Heart left ventricle (tissue), 16 donors: ENCODE measurements at places on chromosomes 2 and 18. TPM values are rescaled to one million over a fixed set of nuclear protein-coding genes. Genes with fewer than 3 reads are reported as not detected.

Gene GALNT13
- 0.14 TPM for polyA plus RNA-seq

Gene TFPI
- 13.5 TPM for polyA plus RNA-seq

Gene RAD51AP2
- not detected for polyA plus RNA-seq

Gene ATP6V1B1
- 0.19 TPM for polyA plus RNA-seq

Gene PPP4R3B
- 17.7 TPM for polyA plus RNA-seq

Gene RSAD2
- polyA plus RNA-seq, result 2.9 TPM

Gene LRRC30
- polyA plus RNA-seq, result not detected
